M059J (cell line): ENCODE measurements at places on chromosomes 3 and 15. TPM values are rescaled to one million over a fixed set of nuclear protein-coding genes. Genes with fewer than 3 reads are reported as not detected.

Gene PROS1
- total RNA-seq, result 4.0 and 4.5 TPM in 2 replicates

Gene GALK2
- 29.4 and 46.4 TPM in 2 replicates for total RNA-seq

Gene SH3BP5
- total RNA-seq, result 9.2 and 9.9 TPM in 2 replicates

Gene POLG
- total RNA-seq, result 24.2 and 41.3 TPM in 2 replicates

Gene SLC6A20
- 0.02 and 1.7 TPM in 2 replicates for total RNA-seq

Gene SLC27A2
- total RNA-seq, result 43.0 and 60.3 TPM in 2 replicates
